H9 (cell line): ENCODE measurements at places on chromosomes 5 and 9. TPM values are rescaled to one million over a fixed set of nuclear protein-coding genes. Genes with fewer than 3 reads are reported as not detected.

Gene SPATA31C1
- total RNA-seq: 0.15 TPM in 2 replicates

Gene ADGRD2
- total RNA-seq: 1.2 and 1.5 TPM in 2 replicates

Gene PCA3
- not detected in 2 replicates for total RNA-seq

Gene FOXI1
- total RNA-seq: not detected in 2 replicates

Gene CCDC180
- 5.9 and 6.1 TPM in 2 replicates for total RNA-seq

Gene ORM2
- 1.2 and 1.4 TPM in 2 replicates for total RNA-seq

Gene CD14
- 0.13 TPM in 1 of 2 replicates, not detected in the other for total RNA-seq

Gene IGFBPL1
- 37.7 and 37.9 TPM in 2 replicates for total RNA-seq

Gene SNCAIP
- 2.6 and 3.0 TPM in 2 replicates for total RNA-seq

Gene PCDHB13
- total RNA-seq: 1.5 and 1.7 TPM in 2 replicates

Gene HAVCR2
- not detected in 2 replicates for total RNA-seq

Gene APBA1
- 1.7 and 1.8 TPM in 2 replicates for total RNA-seq

Gene CYSRT1
- total RNA-seq: 1.0 and 1.9 TPM in 2 replicates

Gene SPINK4
- not detected in 2 replicates for total RNA-seq

Gene CYFIP2
- total RNA-seq: 74.7 and 84.5 TPM in 2 replicates

Gene PCDHGA5
- 1.1 and 1.3 TPM in 2 replicates for total RNA-seq

Gene GPR151
- not detected in 2 replicates for total RNA-seq

Gene GGTA1
- total RNA-seq: not detected in 2 replicates

Gene BTNL3
- not detected in 2 replicates for total RNA-seq

Gene RFESD
- 1.7 and 2.6 TPM in 2 replicates for total RNA-seq

Gene EGFL7
- 37.7 and 38.0 TPM in 2 replicates for total RNA-seq

Gene KIF12
- 1.8 and 3.3 TPM in 2 replicates for total RNA-seq

Gene SPZ1
- not detected in 2 replicates for total RNA-seq

Gene BNC2
- total RNA-seq: 40.8 and 43.6 TPM in 2 replicates

Gene ENHO
- total RNA-seq: 11.3 and 14.5 TPM in 2 replicates

Gene EGFLAM
- 0.33 TPM in 2 replicates for total RNA-seq

Gene FAM170A
- not detected in 2 replicates for total RNA-seq

Gene COQ4
- 34.8 and 38.4 TPM in 2 replicates for total RNA-seq

Gene GRXCR2
- not detected in 2 replicates for total RNA-seq

Gene PCDHGB2
- 3.2 and 3.8 TPM in 2 replicates for total RNA-seq

Gene AQP3
- total RNA-seq: 1.6 TPM in 2 replicates

Gene BTNL8
- 0.13 and 0.26 TPM in 2 replicates for total RNA-seq

Gene STPG3
- not detected in 2 replicates for total RNA-seq

Gene PCDHB5
- total RNA-seq: 2.8 and 2.9 TPM in 2 replicates

Gene ACOT12
- not detected in 2 replicates for total RNA-seq

Gene PCDHB14
- 1.5 and 2.4 TPM in 2 replicates for total RNA-seq

Gene FOXD4L5
- total RNA-seq: 0.13 TPM in 1 of 2 replicates, not detected in the other

Gene SPATA31E1
- total RNA-seq: 0.07 and 0.09 TPM in 2 replicates

Gene PRDM9
- not detected in 2 replicates for total RNA-seq

Gene PKN3
- total RNA-seq: 23.8 and 25.0 TPM in 2 replicates

Gene SEC61B
- total RNA-seq: 142 and 147 TPM in 2 replicates

Gene C5orf34
- total RNA-seq: 7.7 and 8.4 TPM in 2 replicates

Gene TLX3
- total RNA-seq: not detected in 2 replicates

Gene PANK3
- 79.4 and 82.6 TPM in 2 replicates for total RNA-seq

Gene IL17B
- not detected in 2 replicates for total RNA-seq

Gene ATOX1
- total RNA-seq: 75.0 and 79.7 TPM in 2 replicates

Gene FAM153A
- total RNA-seq: 0.70 and 1.2 TPM in 2 replicates

Gene KIF3A
- total RNA-seq: 12.9 and 13.2 TPM in 2 replicates

Gene FLT4
- 6.1 and 6.3 TPM in 2 replicates for total RNA-seq

Gene NEUROG1
- not detected in 2 replicates for total RNA-seq

Gene CNTFR
- total RNA-seq: 0.55 and 1.3 TPM in 2 replicates

Gene HBEGF
- 2.4 and 2.5 TPM in 2 replicates for total RNA-seq

Gene PCDHGA4
- total RNA-seq: 2.3 and 2.6 TPM in 2 replicates

Gene SPAG8
- 0.46 and 0.50 TPM in 2 replicates for total RNA-seq

Gene ZBTB34
- 15.6 and 15.8 TPM in 2 replicates for total RNA-seq

Gene ZNF658
- total RNA-seq: 3.6 and 4.9 TPM in 2 replicates

Gene ZFR
- 61.8 and 62.4 TPM in 2 replicates for total RNA-seq

Gene ANKRD34B
- 0.70 and 0.72 TPM in 2 replicates for total RNA-seq
